NCI-H1105 (cell line): ENCODE measurements at places on chromosomes 7 and 10.

- no peak for DNase-seq
Observed at GRCh38 chr10:127148066-127148932, 48.1 kb downstream of the INSYN2A start.

DNA sequence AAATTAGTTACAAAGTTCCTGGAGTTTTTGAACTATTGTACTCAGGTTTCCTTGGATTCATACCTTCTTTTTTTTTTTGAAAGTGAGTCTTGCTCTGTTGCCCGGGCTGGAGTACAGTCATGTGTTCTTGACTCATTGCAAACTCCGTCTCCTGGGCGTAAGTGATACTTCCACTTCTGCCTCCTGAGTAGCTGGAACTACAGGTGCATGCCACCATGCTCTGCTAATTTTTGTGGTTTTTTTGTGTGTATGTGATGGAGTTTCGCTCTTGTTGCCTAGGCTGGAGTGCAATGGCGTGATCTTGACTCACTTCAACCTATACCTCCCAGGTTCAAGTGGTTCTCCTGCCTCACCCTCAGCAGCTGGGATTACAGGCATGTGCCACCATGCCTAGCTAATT is 22.3 kb downstream of the MCM10 start:
- no peak for DNase-seq

- no peak for DNase-seq
Observed at GRCh38 chr7:80294346-80294745, 159.7 kb downstream of the GNAI1 start.

GRCh38 chr7:108324053-108325038 is 131.9 kb downstream of the NRCAM start:
- DNase-seq: no peak

GRCh38 chr10:93871671-93872204 is 22.0 kb upstream of the SLC35G1 start:
- no peak for DNase-seq
